ENCODE measurements at places on chromosomes 3 and 15.

DNA sequence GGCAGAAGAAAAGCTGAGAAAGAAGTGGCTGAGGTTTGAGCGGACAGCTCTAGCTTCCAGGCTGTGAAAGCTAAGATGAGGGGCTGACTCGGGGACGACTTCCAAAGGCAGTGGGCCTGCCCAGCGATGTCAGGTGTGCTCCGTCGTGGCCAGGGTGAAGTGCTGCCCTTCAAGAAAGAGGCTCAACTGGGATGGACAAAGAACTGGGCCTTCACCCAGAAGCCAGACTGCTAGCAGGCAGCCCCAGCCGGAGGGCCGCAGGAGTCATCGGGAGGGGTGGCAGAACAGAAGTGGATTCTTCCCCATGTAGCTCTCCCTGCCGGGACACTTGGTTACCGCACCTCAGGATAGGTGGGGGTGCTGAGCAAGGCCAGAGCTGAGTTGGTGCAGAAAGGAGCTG is 13.1 kb upstream of the SEC13 start:
- no peak for DNase-seq

DNA sequence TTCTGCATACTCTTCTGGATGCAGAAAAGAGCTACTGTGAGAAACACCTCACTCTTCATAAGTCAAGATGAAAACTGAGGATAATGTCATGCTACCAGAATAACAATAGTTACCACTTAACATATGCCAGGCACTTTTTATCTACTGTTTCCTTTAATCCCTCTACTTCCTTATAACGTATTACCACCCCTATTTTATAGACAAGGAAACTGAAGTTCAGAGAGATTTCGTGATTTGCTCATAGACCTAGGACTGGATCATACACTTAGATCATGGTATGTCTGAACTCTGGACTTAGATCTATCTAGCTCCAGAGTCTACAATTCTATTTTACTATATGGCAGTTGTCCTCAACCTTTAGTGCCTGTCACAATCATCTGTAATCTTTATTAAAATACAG is 155.7 kb upstream of the TSPAN3 start:
- no peak for DNase-seq

DNA sequence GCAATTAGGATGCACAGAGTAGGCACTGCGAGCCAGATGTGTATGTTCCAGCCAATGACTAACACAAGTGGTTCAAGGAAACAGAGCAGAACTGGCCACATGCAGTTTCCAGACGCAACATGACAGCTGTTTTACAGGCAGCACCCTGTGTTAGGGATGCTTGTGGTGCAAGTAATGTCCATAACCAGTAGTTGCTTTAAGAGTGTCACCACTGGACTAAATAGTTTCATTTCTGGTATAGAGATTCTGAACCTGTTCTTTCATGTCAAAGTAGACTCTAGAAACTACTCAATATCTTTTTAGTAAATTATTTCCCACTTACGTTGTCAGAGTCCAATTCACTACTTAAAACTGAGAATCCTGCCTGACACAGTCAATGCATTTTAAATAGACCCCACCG is 14.5 kb upstream of the LPP start:
- DNase-seq: no peak

DNA sequence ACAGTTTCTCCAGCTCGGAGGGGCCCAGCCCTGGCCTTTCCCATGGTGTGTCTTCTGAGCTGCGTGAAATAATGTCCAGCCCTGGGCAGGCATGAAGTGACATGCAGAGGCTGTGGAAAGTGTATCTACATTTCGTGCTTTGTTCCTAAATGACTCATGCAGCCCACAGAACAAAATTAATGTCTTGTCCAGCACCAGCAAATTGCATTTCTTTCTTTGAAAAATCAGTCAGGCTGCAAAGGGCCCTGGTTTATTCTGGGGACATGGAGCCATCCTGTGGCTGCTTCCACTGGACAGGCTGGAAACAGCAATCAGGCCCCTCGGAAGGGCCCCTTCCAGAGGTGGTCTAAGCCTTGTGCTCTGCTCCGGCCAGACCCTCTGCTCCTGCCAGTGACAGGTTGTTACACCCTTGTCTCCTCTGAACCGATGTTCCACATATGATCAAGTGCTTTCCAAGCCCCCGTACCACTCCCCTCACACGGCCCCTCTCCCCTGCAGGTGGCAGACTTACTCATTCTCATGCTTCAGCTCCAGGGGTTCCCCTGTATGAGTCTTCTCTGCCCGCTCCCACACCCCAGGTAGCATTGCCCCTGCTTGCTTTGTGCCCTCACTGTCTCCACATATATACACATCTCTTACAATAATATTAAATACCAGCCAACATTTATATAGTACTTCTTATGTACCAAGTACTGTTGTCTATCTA is 33.7 kb downstream of the CRYGS start:
- no peak for DNase-seq

- no peak for DNase-seq
These were observed 16.1 kb upstream of the AGBL1 start for GRCh38 chr15:86063356-86064095.

- no peak for DNase-seq
These were observed 137.0 kb downstream of the KLF13 start for GRCh38 chr15:31463521-31464102.

GRCh38 chr15:25239471-25240345 is 199.1 kb downstream of the UBE3A start:
- DNase-seq: no peak

DNA sequence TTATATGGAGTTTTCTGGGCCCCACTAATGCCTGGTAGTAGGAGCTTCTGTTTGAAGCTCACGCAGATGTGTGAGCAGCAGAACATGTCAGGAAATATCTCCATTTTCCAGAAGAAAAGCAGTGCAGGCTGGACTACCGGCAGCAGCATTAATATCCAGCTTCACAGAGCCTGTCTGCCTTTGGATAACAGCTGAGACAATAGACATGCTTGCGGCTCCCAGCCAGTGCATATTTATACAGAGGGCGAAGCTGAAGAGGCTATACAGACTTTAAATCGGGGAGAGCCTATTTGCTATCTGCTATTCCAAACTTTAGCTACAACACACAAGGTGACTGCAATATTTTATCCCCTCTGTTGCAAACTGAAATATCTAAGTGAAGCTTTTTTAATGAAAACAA is 250.1 kb upstream of the WNT5A start:
- DNase-seq: no peak

GRCh38 chr3:55629432-55629831 is 142.3 kb upstream of the WNT5A start:
- DNase-seq: no peak

- DNase-seq: no peak
These were observed 132.3 kb upstream of the MCTP2 start for GRCh38 chr15:94098921-94099573.

DNA sequence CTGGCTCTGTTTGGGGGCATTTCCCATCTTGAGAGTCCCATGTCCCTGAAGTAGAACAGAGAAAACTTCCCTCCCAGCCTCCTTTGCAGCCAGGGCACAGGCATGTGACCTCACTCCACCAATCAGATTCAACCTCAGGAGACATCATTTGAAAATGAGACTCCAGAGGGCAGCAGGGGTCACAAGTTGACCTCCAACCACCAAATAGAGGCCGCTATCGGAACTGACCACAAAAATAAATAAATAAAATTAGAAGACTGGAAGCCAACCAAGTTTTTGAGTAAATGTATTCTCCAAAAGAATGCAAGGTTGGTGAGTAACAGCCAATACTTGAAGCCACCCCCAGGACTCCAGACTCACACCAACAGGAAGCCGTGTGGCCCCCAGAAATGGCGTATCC is 106.5 kb downstream of the CHSY1 start:
- no peak for DNase-seq

GRCh38 chr15:71066983-71067382 is 48.3 kb upstream of the THSD4 start:
- DNase-seq: no peak

- DNase-seq: no peak
These were observed 42.4 kb downstream of the TIGIT start for GRCh38 chr3:114336122-114336697.

- DNase-seq: no peak
These were observed 8.5 kb upstream of the SLC25A36 start for GRCh38 chr3:140933109-140933508.

- no peak for DNase-seq
These were observed 7.8 kb downstream of the SLC24A1 start for GRCh38 chr15:65629548-65629947.

DNA sequence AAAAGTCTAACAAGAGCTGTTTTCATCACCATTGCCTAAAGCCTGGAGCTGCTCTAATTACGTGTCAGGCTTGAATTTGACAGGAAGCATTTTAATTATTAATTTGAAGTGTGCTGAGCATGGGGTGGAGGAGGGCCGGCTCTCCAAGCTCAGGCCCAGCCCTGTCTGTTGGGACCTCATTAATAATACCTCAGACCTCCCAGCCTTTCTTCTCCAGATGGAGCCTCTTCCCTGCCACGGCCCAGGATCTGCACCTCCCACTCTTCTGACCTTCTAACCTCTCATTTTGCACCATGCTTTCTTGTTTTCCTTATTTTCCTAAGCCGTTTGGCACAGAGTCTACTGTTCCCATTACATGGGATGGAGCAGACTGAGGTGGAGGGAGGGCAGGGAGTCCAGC is 30.0 kb downstream of the INSYN1 start:
- no peak for DNase-seq

- DNase-seq: no peak
These were observed 36.4 kb downstream of the MB21D2 start for GRCh38 chr3:192881159-192881786.

DNA sequence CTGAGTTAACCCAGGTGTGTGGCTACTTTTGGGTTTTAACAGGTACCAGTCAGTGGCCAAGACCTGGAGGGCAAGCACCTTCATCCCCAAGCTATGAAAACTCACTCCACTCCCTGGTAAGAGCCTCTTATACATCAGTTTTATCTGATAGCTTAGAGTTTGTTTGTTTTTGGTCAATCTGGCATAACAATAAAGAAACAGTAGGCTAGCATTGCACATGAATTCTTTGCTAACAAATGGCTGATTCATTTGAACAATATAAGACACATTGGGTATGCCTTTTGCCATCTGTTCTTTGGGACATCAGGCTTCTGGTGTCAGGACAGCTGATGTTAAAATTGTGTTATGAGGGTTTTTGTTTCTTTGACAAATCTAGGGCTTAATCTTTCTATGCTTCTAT is 125.0 kb upstream of the CGNL1 start:
- DNase-seq: no peak

- DNase-seq: no peak
These were observed 2.4 kb upstream of the C3orf20 start for GRCh38 chr3:14672588-14672987.

DNA sequence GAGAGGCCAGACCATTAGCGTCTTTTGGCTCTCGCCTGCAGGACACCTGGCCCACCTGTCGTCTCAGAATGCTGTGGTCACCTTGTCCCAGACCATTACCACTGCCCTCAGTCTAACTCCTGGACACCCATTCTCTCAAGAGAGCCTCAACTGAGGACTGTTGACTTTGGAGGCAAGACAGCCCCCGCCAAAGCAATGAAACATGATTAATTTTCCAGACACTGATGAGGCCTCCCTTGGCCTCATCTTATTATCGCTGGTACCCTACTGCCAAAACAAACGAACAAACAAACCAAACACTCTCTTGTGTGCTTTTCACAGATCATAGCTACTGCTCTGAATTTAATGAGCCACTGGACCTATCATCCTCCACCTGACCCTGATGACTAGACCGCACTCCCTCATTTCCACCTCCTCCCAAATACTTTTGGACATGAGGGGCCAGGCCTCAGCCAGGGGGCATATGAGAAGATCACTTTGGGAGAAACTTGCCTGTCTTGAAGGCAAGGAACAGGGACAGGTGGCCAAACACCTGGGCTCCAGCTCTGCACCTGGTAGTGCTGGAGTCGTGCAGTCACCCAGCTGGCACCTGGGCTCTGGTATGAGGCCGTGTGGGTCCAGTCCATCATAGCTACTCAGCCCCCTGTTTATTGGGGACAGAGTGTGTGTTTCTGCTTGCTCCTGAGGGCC is 27.6 kb downstream of the ALS2CL start:
- DNase-seq: no peak
